ENCODE measurements at places on chromosomes 12 and 14.

- DNase-seq, result no peak
Measured at GRCh38 chr12:94098466-94098865, 49.9 kb upstream of the PLXNC1 start.

DNA sequence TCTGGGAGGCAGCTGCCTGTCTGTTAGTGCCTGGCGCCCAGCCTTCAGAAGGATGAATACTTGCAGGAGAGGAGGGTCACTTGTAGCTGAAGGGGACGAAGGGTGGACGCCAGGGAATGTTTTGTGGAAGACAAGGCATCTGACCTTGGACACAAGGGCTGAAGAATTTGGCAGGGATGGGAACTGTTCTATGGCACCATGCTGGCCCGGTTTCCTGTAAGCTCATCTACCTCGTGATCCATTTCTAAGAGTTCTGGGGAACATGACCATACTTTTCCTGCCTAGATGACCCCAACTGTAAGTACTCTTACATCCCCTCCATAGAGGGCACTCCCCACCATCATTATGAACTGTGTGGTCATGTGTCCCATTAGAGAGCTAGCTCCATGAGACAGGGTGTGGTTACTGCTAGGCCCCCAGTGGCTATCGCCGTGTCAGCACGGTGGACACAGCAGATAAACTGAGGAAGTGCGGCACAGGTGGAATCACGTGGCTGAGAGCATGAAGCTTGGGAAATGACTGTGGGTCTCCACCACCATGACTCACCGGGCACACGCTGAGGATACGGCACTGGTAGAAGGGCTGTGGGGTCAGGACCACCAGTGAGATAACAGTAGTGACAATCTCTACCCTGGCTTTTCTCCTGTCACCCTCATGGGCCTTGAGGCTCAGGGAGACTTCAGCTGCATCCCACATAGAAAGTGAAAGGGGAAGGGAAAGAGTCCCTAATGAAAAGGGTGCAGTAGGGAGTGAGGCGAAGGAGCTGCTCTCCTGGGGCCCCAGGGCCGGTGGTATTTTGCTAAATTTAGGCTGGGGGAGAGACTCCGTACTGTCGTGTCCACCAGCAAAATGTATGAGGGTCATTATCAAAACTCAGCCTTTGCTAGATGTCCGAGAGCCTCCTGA, 252.6 kb downstream of the FOXN3 start:
- DNase-seq, result no peak

DNA sequence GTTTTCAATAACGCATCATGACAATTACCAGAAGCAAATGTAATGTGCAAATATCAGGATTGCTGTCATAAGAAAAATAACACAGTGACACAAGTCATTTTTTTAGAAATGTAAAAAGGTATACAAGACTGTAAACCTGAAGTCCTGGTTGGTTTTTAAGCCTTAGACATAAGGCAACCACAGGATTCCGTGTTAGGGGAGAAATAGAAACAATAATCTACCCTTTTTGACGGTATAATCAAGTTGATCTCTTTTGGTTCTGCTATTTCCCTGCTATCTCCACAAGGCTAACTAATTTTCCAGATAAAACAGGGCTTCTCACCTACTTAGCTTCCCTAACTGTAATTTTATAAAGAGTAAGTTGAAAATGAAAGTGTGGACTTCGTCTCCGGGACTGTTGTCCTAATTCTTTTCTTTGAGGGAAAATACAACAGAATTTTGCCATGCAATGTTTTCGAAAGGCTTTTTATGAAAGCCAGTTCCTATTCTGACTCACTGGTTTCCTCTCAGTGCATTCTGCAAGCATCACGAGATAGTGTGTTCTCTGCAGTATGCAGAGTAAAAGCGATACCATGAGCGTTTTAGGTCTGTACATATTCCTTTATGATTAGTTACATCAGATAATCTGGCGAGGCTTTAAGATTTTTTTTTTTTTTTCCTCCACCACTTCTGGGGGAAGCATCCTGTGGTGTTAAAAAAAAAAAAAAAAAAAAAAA, 10.6 kb downstream of the MYO1H start:
- DNase-seq, result no peak

- no peak for DNase-seq
Measured at GRCh38 chr12:84136862-84137367, 775.7 kb downstream of the SLC6A15 start.

GRCh38 chr14:68728342-68729106, 64.3 kb downstream of the ZFP36L1 start:
- no peak for DNase-seq

- no peak for DNase-seq
Measured at GRCh38 chr14:34770901-34771300, 56.5 kb upstream of the CFL2 start.

DNA sequence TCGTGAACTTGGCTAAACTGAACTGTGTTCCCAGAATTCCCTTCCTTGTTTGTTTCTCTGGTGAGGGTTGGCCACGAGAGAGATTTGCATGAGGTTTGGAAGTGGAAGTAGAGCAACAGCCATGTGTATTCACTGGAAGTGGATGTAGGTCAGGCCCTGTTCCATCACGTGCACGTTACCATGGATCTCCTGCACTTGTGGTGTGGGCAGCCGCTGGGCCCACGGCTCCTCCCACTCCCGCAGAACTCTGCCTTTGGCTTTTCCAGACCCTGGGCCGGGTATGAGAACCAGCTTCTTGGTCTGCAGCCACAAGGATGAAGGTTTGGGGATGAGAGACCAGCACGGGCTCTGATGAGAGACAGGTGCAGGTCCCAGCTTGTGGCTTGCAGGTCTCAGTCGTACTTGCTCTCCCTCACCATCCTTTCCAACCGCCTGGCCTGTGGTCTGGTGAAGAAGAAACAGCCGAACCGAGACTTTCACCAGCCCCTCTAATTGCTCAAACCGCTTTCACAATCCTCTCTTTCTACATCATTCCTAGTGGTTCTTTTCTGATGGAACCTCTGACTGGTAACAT, 94.9 kb downstream of the DUSP16 start:
- DNase-seq, result peak; percentile 50

- no peak for DNase-seq
Measured at GRCh38 chr14:69553252-69553651, 21.4 kb downstream of the CCDC177 start.

DNA sequence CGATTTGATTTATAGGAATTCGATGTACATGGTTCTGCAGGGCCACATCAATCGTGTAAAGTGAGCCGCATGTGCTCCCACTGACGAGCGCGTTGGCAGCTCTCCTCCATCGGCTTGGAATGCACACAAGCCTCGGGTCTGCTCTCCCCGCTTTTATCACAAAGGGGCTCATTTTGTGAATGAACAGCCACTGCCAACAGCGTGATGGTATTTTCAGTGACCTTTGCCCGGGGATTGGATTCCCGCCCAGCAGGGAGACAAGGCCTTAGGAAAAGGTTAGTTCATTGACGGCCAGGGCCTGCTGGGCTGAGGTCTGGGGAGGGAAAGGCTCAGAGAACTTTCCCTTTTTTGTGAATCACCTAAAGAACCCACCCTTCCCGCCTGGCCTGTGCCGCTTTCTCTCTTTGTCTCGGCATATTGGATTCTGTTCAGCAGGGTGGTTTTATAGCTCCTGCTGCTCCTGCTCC, 232.1 kb downstream of the MSRB3 start:
- DNase-seq, result peak; percentile 85

Data from right hindlimb (tissue), 1 donor.